ENCODE measurements at places on chromosomes 1 and 21.
A peak's percentile ranks its signal among the peaks of the same experiment; 100 is the strongest.

GRCh38 chr1:192954705-192955265 is 104.4 kb downstream of the UCHL5 start:
- H3K4me1 ChIP-seq, result no peaks in the 10 kb centered on the region
- no peaks in the 10 kb centered on the region for H3K36me3 ChIP-seq
- H3K27ac ChIP-seq, result no peak overlapping the region
- no peak for DNase-seq
- H3K4me3 ChIP-seq, result no peak overlapping the region
- H3K27me3 ChIP-seq, result no peaks in the 10 kb centered on the region

GRCh38 chr1:165144757-165145397 is 211.6 kb downstream of the LMX1A start:
- H3K36me3 ChIP-seq, result no peaks in the 10 kb centered on the region
- H3K4me1 ChIP-seq, result no peaks in the 10 kb centered on the region
- no peak overlapping the region for H3K4me3 ChIP-seq
- H3K27ac ChIP-seq, result no peak overlapping the region
- DNase-seq, result peak; percentile 16
- H3K27me3 ChIP-seq, result no peaks in the 10 kb centered on the region

DNA sequence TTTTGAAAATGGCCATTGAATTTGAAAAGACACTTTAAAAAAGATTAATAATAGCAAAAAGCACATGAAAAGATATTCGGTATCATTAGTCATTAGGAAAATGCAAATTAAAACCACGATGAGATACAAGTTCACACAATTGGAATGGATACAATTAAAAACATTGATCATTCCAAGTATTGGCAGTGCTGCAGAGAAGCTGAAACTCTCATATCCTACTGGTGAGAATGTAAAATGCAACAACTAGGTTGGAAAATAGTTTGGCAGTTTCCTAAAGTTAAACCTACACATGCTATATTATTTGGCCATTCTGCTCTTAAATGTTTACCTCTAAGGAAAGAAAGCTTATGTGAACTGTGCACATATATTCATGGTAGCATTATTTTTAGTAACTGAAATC is 838.7 kb upstream of the PRMT6 start:
- no peak overlapping the region for H3K27ac ChIP-seq
- H3K4me3 ChIP-seq, result no peak overlapping the region
- H3K27me3 ChIP-seq, result no peaks in the 10 kb centered on the region
- DNase-seq, result no peak

DNA sequence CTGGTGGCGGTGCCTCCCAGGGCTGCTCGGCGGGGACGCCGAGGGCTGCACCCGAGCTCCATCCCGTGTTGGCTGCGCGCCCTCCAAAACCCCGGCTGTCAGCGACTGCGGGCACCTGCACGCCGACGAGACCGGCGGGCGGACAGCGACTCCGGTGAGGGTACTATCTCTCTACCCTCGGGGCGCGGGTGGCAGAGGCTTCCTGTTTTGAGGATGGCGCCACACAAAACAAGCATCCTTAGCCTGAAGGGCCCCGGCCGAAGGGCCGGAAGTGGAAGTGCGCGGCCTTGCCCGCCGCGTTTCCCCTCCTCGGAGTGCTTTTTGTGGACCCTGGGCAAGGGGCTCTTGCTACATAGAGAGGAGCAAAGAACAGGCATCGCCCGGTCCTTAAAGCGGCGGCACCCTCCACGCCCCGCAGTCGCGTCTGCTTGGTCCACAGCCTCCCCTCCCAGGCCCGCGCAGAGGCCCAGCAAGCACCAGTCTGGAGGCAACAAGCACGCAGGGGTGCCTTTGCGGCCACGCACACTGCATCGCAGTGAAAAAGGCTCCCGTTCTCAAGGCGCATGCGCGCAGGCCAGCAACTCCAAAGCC is 561 bp upstream of the COQ8A start:
- H3K4me3 ChIP-seq, result peak overlapping the region; percentile 89

GRCh38 chr1:222068937-222069336 is 327.0 kb upstream of the DUSP10 start:
- peaks cover 8% of the 10 kb centered on the region for H3K4me1 ChIP-seq
- DNase-seq, result no peak
- H3K27ac ChIP-seq, result no peak overlapping the region
- no peak overlapping the region for H3K4me3 ChIP-seq

All from gastrocnemius medialis (tissue), 4 donors.